ENCODE measurements at places on chromosomes 1 and 21.
A peak's percentile ranks its signal among the peaks of the same experiment; 100 is the strongest.

DNA sequence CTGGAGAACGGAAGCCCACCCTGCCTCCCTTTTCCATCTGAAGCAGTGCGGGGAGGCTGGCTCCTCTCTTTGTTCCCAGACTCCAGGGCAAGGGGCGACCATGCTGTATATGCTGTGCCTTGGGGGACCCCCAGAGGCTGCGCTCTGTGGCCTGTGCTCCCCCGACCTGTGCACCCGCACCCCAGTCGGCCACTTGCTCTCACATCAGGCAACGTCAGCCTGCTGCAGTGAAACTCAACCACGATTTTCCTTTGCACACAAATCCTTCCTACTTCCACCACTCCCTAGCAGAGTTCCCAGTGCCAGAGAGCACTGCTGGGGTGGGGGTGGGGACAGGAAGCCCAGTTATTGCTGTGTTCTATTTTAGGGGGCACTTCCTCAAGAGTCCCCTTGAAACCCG, 52.5 kb downstream of the SIM2 start:
- no peak for DNase-seq

GRCh38 chr1:87334351-87335174, 5.9 kb downstream of the LMO4 start:
- DNase-seq: no peak

DNA sequence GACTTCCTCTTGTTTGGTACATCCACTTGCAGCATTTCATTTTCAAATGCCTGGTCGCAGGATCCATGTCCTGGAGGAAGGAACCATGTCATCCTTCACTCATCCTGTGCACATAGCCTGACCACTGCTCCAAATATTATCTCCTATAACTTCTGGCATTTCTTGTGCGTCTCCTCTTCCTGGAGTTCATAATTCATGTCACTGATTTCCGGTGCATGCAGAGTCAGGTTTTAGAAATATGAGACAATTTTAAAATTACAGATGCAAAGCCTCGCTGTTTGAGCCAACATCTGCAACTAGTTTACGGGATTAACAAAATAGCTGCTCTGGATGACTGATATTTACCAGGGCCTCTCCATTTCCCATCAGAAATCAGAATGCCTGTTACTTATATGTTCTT, 268.1 kb downstream of the DNM3 start:
- DNase-seq: no peak

- no peak for DNase-seq
Observed at GRCh38 chr1:200365897-200366426, 43.9 kb downstream of the ZNF281 start.

DNA sequence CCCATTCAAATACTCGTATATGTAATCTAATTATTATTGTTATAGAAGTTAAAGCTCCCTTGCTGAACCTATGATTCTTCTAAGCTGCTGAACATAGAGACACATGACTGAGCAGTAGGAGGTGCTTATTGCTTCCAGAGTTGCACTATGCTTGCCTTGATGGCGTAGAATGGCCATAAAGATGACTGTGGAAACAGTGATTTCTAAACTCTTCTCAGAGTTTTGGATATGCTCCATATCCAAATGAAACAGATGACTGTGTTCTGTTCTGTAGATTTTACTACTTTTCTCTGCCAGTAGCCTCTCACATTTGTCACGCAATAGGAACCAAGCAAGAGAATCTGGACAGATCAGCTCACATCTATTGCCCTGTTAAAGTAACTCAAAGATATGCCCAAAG, 88.1 kb upstream of the CACYBP start:
- no peak for DNase-seq

- DNase-seq: peak; percentile 33
Observed at GRCh38 chr1:206469933-206470691, at the start of gene IKBKE. IKBKE (plus strand) TSS chr1:206470476; CDS start chr1:206473228, 2,752 bp downstream.

- DNase-seq: no peak
Observed at GRCh38 chr1:8397511-8397910, 79.6 kb downstream of the SLC45A1 start.

DNA sequence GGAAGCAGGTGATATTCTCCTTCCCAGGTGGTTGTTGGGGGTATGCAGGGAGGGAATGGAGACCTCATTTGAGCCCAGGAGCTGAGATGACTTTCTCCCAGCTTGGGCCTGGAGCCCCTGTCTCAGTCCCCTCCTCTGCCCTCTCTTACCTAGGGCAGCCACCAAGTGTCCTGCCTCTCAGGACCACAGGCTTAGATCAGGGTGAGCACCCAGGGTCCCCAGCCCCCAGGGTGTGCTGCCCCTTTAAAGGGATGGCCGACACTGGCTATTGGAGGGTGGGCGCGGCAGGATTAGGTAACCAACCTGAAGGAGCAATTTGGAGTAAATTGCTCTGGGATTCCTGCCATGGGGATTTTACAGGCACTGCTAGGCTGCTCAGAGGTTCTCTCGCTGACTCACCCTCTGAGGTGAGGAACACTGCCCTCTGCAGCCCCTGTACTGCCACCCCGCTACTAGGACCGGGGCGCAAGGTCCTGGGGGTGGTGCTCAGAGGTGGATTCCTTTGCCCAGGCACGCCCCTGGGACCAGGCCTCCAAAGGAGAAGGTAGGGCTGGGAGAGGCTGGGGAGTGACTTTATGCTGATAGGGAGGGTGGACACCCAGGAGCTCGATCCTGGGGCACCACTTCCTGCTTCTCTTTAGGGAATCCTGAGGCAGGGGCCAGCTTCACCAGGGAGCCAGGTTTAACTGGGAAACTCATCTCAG, 1.5 kb downstream of the RPS6KA1 start:
- no peak for DNase-seq

DNA sequence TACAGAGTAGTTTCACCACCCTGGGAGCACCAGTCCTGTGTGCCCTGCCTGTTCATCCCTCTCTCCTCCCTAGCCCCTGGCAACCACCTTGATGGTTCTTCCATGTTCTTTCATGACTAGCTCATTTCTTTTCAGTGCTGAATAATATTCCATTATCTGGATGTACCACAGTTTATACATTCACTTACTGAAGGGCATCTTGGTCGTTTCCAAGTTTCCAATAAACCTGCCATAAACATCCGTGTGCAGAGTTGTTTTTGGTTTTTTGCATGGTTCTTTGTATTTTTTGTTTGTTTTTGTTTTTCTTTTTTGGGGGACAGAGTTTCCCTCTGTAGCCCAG, 13.9 kb downstream of the TIAM1 start:
- DNase-seq: no peak

Measured in activated CD8-positive, alpha-beta memory T cell treated with anti-CD3 and anti-CD28 coated beads, Interleukin-2, amount 50 U/mL, for 4 hours (primary cell).